ENCODE measurements at places on chromosomes 12 and 14. TPM values are rescaled to one million over a fixed set of nuclear protein-coding genes. Genes with fewer than 3 reads are reported as not detected.

The RERG gene
- total RNA-seq: not detected

The LALBA gene
- not detected for total RNA-seq

The DNM1L gene
- total RNA-seq: 69.8 TPM

The GPD1 gene
- total RNA-seq: under 0.01 TPM
